ACHN (cell line): ENCODE measurements at places on chromosomes 1 and 21.

GRCh38 chr1:245453541-245453940, 298.8 kb downstream of the KIF26B start:
- DNase-seq: no peak

GRCh38 chr1:37174876-37175275, 140.6 kb upstream of the GRIK3 start:
- no peak for DNase-seq

DNA sequence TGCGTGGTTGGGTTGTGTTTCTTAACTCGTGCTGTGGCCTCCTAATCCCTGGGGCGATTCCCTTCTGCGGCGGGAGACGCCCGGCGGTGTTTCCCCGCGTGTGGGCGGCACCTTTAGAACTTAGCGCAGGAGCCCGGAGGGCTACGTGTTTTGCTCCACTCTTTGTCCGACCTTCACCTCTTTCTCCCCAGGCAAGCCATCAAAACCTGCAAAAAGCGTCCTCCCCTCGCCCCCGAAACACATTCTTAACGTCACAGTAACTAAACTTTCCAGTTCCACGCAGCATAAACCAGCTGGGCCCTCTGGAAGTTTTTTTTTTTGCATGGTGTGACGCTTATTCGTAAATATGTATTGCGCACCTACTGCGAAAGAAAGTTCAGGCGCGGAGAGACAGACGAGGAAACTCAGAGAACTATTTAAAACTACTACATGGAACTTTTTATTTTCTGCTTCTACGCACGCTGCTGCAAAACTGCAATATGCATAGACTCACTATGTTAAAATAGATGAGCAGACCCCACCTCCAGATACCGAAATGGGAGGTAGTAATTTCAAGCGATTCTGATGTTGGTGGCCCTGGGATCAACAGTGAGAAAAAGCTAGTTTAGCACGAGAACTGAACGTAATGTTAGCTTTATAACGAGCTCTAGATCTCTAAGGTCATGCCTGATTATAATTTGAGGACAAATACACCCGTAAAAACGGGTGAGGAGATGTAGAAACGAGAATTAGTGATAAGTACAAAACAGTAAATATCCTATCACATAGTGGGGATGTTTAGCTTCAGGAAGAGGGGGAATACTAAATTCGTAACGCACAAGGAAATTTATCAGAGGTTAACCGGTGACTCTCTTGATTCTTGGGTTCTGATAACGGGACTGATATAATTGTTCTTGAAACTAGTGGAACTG, 920 bp downstream of the MTR start:
- peak; percentile 60 for DNase-seq

GRCh38 chr1:85599681-85600080, 19.1 kb downstream of the CCN1 start:
- no peak for DNase-seq

GRCh38 chr1:66231217-66231616, 302.7 kb upstream of the SGIP1 start:
- peak; percentile 27 for DNase-seq

DNA sequence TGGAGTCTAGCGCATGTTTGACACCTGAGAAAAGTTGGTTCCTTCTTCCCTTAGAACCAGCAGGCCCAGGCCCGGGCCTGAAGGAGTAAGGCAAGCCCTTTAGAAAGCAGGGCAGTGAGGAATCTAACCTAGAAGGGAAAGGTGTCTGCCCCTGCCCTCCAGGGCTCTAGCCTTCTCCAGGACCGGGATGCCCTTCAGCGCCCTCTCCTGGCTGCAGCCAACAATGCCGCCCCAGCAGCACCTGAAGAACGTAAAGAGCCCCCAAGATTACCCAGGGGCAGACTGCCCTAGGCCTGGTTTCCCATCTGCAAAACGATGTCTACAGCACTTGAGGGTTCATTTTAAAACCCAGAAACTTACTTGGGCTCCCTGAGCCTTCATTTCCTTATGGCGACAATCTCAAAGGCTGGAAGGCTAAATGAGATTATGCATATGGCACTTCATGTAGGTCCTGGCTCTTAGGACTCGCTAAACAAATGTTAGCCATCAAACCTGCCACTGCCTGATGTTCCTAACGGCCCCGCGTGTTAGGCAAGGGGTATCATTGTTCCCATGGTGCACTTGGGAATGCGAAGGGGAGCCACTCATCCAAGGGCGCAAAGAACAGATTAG, 106.7 kb upstream of the KLHDC7A start:
- DNase-seq: peak; percentile 29

GRCh38 chr1:175784831-175785230, 41.4 kb upstream of the TNR start:
- DNase-seq: no peak

DNA sequence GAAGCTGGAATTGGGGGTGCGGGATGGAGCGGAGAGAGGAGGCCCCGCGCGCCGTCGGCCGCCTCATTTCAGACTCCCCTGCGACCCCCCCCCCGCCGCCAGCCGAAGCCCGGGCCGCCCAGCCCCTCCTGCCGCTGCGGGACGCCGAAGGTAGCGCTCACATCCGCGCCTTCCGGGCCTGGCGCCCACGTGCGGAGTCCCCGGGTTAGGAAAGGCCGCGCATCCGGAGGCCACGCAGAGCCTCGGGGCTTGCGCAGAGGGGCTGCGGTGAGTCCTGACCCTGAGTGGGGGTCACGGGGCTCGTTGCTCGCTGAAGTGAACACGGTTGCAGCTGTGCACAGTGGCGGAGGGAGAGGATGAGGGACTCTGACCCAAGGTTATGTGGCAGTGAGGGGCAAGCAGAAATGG, 552 bp upstream of the ZNF496 start:
- peak; percentile 51 for DNase-seq

DNA sequence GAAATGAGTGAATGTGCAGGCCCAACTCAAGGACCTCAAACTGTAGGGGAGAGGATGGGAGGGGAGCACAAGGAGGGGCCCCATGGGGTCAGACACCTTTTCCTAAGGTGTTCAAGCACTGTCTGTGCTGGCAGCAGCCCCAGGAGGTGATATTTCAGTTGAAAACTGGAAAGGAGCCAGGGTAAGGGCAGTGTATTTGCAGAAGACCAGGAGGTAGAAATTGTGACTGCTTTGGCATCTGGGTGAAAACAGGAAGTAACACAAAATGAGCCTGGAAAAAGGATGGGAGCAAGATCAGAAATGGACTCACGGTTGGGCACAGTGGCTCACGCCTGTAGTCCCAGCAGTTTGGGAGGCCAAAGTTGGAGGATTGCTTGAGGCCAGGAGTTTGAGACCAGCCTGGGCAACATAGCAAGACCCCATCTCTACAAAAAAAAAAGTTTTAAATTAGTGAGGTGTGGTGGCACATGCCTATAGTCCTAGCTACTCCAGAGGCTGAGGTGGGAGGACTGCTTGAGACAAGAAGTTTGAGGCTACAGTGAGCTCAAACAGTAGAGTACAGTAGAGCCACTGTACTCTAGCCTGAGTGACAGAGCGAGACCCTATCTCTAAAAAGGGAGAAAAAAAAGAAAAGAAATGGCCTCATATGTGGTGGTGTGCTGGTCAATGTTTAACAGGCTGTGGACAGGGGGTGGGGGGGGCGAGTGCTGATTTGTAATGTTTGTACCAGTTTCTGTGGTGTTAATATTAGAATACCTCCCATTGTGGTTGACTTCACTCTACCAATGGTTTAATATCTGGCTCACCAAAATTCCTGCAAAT, 76.2 kb upstream of the ANGPTL1 start:
- DNase-seq: no peak

GRCh38 chr1:241475671-241476070, 43.9 kb downstream of the FH start:
- DNase-seq: no peak

DNA sequence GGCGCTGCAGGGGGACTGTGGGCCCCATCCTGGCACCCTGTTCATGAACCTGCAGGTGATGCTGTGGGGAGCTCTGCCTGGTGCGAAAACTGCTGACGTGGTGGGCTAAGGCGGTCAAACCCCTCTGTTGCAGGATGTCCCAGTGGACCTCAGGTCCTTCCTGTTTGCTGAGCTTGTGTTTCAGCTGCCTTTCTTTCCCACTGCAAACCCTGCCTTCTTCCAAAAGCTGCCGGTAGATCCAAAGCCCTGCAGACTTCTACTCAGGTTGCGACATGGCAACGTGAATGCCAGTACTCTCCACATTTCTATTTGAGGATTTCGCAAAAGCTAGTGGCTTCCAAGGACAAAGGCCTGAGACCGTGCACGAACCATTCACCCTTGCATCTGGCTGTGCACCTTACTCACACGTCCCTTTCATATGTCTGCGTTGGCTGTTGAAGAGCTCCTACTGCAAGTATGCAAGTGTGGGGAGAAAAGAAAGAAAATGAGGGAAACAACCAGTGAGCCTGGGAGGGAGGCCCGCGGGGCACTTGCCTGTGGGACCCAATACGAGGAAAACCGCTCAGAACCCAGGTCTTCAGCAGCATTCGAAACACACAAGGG, 6.2 kb upstream of the RRP1 start:
- DNase-seq: no peak

DNA sequence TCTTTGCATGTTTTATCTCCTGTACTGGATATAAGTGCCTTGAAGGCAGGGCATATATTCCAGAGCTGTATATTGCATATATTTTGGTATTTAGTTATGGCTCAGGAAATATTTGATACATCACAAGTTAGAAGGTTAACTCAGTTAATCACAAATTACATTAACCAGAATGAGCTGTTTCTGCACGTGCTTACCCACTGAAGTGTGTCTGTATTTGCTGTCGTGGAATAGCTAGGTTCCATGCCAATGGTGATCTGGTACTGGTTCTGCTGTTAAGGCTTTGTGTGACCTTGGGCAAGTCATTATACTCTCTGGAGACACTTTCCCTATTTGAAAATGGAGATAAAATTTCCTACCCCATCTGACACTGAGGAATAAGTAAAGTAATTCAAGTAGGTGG, 50.7 kb downstream of the OSBPL9 start:
- no peak for DNase-seq

GRCh38 chr1:9848022-9848421, 24.3 kb upstream of the CLSTN1 start:
- DNase-seq: no peak

DNA sequence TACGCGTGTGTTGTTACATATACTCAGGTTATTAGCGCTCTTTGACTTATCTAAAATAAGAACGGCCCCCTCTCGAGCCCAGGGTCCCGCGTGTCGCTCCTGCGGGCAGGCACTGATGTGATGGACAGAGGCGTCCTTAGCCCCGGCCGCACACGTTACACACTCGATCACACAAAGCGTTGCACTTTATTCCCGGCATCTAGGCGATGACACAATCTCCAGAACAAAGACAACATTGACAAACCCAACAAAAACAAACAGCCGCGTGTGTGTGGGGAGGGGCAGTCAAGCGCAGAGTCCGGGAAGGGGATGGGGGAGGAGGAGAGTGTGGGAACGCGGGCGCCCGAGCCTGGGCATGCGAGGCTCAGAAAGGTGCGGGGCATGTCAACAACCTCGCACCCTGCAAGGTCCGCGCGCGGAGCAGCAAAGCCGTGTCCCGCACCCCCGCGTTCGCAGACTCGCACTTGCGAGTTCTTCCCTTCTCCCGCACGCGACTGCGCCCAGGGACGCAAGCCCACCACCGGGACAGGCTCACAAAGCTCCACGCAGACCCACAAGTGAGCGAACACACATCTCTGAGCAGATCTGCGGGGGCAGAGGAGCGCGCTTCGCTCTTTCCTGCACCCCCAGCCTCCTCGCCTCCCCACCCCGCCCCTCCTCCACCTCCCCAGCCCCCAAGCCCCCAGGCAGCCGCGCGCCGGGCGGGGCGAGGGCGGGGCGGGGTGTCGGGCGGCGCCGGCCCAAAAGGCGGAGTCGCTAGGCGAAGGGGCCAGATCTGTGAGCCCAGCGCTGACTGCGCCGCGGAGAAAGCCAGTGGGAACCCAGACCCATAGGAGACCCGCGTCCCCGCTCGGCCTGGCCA, at the start of gene EFNA1:
TSS of gene EFNA1 (plus strand) at position 772 of the 862 bp plus-strand sequence. CDS start 102 bp downstream, outside the sequence.
- peak; percentile 52 for DNase-seq

DNA sequence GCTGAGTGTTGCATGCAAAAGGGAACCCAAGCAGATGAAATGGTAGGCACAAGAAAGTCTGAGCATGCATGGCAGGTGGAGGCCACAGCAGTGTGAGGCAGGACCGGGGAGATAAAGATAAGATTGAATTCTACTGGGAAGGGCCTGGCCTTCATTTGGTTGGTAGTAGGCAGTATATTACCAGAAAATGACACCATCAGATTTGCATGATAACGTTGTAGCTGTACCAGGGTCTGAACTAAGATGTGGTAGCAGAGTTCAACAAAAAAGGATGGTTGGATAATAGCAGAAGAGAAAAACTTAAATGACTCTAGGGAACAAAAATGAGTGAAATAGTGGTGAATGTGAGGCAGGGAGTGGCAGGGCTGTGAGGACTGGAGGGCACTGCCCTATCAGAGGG, 75.6 kb upstream of the DNAJC6 start:
- no peak for DNase-seq

GRCh38 chr21:34844013-34844923, 175.5 kb downstream of the CLIC6 start:
- no peak for DNase-seq

- no peak for DNase-seq
These were observed 25.2 kb downstream of the SLC66A1 start for GRCh38 chr1:19337289-19337688.

GRCh38 chr1:235313931-235314678, 13.9 kb downstream of the ARID4B start:
- no peak for DNase-seq

GRCh38 chr1:83857103-83857502, 141.8 kb downstream of the TTLL7 start:
- peak; percentile 7 for DNase-seq

- DNase-seq: peak; percentile 57
These were observed at the start of gene AK5 for GRCh38 chr1:77281491-77282186. AK5 (plus strand) TSS chr1:77282019; CDS start chr1:77282314, 295 bp downstream.

DNA sequence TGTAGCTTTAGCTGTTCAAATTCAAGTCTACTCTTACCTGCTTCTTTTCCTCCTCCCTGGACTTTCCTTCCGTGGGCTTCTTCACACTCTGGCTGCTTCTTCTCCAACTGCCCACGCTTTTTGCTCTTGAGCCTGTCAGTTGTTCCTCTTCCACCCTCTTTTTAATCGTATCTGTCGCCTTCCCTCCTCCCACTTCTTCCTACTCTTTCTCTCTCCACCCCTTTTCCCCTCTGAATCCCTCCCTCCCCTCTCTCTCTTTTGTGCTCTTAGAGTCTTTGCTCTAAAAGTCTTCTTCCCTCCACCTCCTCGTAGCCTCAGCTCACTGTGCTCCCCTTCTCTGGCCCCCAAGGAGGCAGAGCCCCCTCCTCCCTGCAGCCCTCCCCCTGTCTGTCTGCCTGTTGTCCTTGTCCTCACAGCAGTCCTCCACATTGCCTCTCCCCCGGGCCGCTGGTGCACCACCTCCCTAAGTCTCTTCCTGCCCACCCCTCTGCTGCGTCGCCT, 12.9 kb upstream of the GJA5 start:
- no peak for DNase-seq

DNA sequence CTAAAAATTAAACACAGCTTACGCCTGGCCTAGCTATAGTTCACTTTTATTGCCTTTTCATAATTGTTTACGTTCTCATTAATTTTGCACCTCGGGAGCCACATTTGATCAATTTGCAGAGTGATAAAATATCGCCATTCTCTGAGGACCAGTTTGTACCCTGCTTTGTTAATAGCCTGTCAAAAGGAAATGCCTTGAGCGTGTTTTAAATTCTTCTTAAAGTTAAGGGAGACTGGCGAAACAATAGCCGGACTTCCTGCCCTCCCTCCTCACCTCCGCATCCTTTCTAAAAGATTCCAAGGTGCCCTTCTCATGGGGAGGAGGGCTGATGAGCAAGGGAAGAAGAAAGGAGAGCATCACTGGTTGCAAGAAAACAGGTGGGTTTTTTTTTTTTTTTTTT, 271.6 kb downstream of the KCNJ6 start:
- DNase-seq: no peak

GRCh38 chr1:244139655-244140054, 88.6 kb downstream of the ZBTB18 start:
- no peak for DNase-seq
